Stimulated activated CD4-positive, alpha-beta T cell treated with anti-CD3 and anti-CD28 coated beads, Interleukin-15, amount 100 ng/mL, for 48 hours (primary cell): ENCODE measurements at places on chromosomes 16 and 17.

DNA sequence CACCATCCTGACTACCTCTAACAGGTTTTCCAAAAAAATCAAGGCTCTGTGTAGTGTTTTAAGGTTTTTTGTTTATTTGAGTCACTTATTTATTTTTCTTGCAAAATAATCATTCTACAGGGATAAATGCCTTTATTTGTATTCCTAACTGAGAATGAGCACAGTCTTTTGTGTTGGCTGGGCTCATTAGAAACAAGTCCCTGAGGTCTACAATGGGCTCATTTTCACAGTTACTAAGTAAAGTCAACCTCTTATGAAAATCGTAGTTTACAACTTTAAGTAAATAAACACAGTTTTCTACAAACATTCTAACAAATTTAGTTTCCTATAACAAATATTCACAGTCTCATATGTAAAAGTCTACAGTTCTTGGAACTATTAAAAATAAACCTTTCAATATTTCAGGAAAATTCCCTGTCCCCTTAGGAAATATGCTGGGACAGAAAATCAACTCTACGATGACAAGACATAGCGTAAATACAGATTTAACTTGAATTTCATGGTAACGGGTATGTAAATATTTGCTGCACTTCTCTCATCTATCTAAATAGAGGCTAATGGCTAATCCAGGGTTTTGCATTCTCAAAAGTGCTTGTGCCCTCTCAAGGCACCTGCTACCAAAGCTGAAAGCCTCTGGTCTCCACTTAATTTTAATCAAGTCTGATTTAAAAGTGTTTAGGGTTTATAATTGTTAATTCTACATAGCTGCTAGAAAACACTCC is 31.5 kb upstream of the CDH5 start:
- no peak for DNase-seq

DNA sequence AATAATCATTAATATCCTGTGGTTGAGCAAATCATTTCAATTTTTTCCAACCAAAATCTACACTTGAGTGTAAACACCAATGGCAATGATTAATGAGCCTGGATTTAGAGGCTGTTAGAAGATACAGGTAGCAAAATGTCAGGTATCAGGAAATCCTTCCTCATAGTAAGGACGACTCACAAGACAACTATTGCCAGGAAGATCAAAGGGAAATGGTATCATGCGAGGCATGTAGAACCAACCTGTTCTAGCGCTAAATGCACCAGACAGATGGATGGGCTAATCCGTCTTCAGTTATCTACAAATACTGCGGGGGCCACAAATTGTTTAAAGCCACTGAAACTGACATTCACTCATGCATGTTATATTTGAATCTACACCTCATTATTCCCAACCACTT is 28.1 kb downstream of the TOX3 start:
- DNase-seq = no peak

DNA sequence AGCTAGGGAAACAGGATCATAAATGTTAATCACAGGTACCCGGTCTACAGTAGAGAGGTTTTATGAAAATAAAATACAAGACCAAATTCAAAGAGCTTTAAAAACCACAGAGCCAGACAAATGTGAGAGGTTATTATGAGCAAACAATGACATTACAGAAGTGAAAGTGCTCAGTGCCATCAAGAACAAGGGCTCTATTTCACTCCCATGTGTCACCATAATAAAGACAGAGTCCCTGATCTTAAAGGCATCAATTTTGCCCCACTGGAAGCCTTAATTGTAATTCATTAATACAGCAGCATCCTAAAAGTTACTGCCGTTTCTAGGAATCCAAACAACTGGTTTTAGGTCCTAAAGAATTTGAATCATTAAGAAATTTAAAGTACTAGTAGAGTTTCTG is 43.7 kb upstream of the CDRT4 start:
- no peak for DNase-seq

DNA sequence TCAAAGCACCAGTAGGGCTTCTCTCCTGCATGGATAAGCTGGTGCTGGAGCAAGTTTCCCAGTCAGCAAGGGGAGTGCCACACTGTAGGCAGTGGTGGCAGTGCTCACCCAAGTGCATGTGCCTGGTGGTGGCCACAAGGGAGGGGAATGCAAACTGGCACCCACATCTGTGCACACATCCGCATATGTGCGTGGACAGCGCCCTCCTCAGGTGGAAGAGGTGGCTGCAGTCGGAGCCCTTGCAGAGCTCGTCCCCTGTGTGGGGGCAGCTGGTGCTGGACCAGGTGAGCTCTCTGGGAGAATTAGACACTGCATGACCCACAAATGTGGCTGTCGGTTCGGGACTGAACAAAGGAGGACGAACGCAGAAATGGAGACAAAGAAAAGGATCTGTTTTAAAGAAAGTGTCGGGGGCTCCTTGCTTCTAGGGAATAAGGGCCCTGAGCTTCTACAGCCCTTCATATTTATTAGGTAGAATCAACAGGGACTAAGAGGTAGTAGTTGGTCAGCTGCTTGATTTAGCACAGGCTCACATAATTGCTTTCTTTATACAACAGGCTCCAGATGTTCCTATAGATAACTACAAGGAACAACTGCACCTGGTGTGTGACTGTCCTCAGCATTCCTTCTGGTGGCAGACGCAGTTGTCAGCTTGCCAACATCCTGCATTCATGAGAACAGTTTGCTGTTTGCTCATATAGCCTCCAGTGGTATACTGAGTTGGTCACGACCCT is 5.3 kb upstream of the ZNF689 start:
- DNase-seq = peak; percentile 83

DNA sequence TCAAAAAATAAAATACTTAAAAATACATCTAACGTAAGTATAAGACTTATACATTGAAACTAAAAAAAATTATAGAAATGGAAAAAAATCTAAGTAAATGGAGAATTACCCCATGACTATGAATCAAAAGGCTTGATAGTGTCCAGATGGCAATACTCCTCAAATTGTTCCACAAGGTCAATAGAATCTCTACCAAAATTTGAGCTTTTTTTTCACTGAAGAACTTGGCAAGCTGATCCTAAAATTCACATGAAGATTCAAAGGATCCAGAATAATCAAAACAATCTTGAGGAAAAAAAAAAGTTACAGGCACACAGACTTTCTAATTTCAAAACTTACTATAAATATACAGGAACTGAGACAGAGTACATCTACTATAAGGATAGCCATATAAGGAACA is 448.4 kb upstream of the CDH11 start:
- DNase-seq = no peak

DNA sequence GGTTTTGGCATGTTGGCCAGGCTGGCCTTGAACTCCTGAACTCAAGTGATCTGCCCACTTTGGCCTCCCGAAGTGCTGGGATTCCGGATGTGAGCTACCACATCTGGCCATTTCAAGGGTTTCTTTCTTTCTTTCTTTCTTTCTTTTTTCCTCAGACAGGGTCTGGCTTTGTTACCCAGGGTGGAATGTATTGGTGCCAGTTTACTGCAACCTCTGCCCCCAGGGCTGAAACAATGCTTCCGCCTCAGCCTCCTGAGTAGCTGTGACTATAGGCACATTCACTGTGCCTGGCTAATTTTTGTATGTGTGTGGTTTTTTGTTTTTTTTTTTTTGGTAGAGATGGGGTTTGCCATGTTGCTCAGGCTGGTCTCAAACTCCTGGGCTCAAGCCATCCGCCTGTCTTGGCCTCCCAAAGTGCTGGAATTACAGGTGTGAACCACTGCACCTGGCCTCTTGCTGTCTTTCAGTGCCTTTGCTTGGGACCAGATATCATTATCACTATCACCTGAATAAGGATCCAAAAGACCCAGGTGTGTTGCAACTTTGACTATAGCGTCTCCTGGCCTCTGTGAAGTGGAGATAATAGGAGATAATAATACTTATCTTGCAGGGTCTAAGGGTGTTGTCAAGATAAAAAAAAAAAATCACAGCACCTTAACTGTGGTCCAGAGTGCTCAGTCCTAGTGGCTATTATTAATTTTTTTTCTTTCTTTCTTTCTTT is 3.2 kb downstream of the FCSK start:
- DNase-seq = no peak

DNA sequence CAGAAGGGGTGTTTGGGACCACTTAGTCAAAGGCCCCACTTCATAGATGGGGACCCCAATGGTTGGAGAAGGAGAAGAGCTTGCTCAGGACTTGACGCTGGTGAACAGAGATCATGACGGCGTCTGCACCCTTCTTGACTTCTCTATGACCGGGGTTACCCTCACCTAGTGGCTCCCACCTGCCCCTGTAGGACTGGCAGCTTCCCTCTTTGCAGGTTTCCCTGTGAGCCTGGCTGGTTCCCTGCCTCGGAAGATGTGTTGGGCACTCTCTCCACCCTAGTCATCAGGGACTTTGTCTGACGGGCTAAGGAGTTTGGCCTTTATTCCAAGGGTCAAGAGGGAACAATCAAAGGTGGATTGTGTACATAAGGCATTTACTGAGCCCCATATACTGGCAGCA is 22.7 kb downstream of the TBX4 start:
- DNase-seq = no peak
